ENCODE measurements at places on chromosomes 2 and 18. TPM values are rescaled to one million over a fixed set of nuclear protein-coding genes. Genes with fewer than 3 reads are reported as not detected.

DNA sequence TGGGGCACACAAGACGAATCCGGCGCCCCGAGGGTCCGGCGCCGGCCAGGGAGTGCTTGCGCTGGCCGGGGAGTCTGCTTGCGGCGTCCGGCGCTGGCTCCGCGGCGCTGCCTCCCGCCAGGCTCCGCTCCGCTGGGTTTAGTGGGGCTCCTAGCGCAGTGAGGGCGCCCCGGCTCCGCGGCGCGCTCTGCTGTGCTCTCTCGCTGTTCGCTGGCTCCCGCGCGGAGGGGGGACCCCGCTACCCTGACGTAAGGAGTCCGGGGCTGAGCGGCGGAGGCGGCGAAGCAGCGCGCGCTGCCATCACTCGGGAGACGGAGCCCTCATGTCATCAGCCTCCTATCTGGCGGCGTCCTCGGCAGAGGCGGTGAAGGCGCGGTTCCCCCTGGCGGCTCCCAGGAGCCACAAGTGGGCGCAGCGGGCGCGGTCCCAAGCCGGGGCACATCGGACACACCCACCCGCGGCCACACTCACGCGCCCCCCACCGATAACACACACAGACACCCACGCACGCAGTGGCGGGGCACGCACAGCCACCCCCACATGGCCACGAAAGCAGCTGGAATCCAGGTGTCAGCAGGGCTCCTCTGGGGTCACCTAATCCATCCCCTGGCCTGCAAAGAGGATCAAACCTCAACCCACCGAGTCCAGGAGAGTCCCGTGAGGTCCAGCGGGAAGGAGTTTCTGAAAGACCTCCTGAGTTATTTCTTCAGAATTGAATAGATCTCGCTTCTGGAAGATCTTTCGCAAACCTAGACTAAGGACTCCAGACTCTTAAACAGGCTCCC, at the start of gene C1QL2:
Gene C1QL2 (minus strand): TSS at position 189 of the 785 bp plus-strand sequence. CDS start 482 bp downstream, outside the sequence.
- DNase-seq, result no peak

DNA sequence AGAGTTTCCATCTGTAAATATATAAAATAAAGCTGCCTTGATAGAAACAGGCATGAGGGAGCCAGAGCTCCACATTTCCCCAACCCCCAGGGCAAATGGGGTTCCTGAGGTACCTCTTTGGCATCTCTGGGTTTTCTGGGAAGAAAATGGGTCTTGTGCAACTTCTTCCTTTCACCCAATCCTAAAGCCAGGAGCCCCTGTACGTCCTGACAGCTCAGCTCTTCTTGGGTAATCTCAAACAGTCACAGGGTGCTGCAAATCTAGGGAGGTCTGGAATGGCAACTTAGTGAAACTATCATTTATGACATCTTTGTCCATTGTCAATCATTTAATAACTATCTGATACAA, 36.6 kb upstream of the STAT1 start:
- DNase-seq, result no peak

DNA sequence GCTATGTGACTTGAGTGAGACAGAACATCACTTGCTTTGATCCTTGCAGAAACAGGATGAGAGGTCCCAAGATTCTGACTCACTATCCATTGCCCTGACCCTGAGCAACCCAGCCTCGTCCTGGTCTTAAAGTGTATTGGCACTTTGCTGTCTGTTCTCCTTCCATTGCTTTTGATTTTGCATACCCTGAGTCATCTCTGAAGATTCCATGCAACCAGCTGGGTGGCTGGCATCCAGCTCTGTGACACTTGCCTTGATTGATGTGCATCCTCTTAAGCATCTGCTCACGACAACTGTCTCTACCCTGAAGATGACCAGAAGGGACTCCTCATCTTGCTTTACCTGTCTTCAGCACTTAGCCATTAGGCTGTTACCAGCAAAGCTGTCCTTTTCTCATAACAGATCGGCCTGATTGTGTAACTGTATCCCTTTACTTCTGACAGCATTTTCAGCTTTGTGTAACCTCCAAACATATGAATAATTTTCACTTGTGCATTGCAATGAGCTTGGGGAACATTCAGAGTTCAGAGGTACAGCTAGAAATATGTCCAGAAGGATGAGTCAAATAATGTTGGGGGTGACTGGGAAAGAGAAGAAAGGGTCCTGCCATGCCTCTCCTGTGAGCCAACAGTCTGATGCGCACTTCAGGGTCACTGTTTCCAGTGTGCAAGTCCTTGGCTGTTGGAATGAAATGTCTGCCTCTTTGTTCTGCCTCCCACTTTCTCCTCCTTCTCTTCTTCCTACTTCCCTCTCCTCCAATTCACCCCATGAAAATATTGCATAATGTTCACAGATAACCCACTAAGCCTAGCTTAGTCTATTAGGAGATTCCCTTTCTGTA, 249.7 kb upstream of the OSR1 start:
- no peak for DNase-seq

- no peak for DNase-seq
Measured at GRCh38 chr2:88265352-88266303, 95.5 kb downstream of the THNSL2 start.

GRCh38 chr2:133241224-133241571, 327.1 kb downstream of the NCKAP5 start:
- no peak for DNase-seq

DNA sequence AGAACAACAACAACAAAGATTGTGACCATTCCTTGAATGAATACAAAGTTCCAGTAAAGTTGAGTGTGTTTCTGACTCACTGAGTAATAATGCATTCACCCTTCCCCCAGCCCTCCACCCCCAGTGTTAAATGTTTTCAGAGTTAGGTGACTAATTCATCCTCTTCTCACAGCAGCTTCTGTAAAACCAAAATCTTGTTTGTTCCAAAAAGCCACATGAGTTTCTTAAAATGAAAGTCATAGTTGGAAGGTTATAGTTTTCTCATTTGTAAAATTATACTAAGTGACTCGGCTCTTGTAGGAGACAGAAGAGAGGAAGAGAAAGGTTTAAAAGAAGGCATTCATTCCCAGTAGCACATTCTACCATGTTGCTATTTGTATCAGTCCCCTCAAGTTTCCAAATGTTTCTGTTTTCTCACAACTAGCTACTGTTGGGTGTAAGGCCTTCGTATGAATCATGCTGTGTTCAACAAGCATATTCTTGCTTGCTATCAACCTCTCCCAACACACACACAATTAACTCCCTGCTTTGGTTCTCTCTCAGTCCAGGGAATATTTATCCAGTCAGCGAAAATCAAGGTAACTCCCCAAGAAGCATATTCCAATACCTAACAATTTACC, 75.3 kb downstream of the MBD2 start:
- DNase-seq, result no peak

- DNase-seq, result peak; percentile 92
Measured at GRCh38 chr2:173159791-173160463, 84.3 kb downstream of the MAP3K20 start.

- no peak for DNase-seq
Measured at GRCh38 chr18:68916734-68917133, 118.9 kb downstream of the CCDC102B start.

- DNase-seq, result no peak
Measured at GRCh38 chr2:109700680-109701274, 86.6 kb downstream of the SOWAHC start.

DNA sequence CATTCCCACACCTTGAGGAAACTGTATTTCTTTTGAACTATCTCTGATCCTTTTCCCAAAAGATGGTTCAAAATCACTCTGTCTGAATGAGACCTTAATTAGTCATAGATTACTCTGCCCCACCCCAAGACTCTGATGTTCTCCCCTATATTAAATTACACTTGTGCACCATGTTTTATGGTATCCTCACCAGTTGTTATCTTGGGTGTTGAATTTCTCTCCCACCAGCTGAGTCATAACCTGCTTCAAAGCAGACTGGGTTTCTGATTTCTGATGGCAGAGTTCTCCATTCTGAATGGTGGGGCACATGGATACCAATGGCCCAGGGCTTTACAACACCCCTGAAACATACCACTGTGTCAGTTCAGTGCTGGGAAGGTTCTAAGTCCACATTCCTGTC, 15.0 kb downstream of the CDH20 start:
- no peak for DNase-seq

GRCh38 chr2:75622929-75623328, 23.7 kb upstream of the MRPL19 start:
- no peak for DNase-seq

DNA sequence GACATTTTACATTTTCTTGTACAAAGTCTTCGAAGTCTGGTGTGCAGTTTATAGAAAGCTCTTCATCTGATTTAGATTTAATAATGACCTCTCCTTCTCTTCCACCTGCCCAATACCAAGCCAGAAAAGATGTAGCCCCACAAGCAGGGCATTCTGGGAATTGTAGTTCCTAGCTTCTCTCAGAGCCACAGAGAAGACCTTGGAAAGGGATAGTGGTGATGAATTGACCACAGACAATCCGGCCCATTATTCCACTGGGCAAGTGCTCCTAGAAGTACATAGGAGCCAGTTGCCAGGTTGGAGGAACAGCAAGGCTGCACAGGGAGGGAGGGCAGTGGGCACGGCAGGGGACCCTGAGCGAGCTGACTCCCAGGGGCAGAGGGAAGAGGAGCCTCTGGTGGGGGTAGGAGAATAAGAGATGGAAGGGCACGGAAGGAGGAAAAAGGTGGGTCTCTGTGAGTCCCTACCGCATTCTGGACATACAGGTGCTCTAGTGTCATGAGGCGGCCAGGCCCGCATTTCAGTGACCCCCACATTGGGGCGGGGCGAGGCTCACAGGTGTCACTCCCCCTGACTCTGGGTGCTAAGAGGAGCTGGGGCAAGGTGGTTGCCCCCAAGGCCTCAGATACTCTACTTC, 152.5 kb upstream of the HAAO start:
- no peak for DNase-seq

DNA sequence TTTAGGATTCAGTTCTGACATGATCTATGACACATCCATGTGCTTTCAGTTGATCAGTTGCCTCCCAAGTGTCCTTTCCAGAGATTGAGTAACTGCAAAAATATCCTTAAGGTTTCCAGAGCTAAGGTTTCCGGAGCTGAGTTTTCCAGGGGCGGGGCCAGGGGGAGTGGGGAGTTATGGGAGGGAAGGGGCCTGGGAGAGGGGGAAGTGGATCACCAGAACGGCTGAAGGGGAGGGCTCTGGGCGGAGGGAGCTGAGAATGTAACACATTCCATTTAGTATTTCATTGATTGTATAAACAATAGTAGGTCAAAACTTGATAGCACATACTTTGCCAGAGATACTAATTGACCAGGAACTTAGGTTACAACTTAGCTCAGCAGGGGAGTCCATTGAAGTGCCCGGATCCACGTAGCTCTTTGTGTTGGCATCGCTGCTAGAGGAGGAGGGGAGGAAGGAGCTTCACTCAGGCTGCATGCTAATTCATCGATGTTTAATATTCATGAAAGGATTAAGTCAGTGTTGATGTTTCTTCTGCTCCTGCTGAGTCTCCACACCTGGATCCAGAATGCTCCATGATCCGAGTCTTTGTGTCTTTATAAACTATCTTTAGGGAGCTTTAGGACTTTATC, 289.8 kb downstream of the ALPK2 start:
- no peak for DNase-seq

GRCh38 chr2:36357847-36358659, 2.5 kb downstream of the CRIM1 start:
- no peak for DNase-seq

GRCh38 chr2:200523604-200524003, 2.4 kb upstream of the SGO2 start:
- no peak for DNase-seq

DNA sequence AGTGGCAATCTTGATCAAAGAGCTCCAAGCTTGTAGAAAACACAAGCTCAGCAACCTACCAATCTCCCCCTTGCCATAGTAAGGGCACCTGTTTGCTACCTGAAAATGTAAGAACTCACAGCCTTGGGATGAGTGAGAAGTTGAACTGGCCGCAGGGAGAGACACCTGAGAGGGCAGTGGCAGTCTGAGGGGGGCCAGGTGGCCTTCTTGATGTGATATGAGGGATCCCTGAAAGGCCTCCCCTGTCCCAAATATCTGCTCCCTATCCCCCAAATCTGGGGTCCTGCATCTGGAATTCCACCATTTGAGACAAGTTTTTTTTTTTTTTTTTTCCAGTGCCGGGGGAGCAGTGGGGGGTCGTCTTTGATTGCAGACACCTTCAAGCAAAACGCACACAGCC, 230.2 kb upstream of the SMAD2 start:
- no peak for DNase-seq

DNA sequence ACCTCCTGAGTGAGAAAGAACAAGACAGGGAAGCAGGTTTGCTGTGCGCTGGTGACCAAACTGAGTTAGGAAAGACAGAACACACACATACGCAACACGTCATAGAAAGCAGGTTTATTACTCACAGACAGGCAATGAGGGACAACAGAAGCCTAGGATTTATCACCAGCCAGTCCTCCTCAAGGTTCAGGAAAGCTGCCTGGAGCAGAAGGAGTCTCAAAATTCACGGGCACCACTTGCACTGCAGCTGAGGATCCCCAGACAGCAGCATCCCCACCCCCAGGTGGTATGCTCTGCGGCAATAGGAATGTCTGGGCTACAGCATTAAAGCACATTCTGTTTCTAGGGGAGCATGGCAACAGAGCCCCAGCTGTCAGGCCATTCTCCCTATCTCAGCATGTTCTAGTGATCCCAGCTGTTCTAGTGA, 284.4 kb upstream of the RGPD4 start:
- DNase-seq, result peak; percentile 54

DNA sequence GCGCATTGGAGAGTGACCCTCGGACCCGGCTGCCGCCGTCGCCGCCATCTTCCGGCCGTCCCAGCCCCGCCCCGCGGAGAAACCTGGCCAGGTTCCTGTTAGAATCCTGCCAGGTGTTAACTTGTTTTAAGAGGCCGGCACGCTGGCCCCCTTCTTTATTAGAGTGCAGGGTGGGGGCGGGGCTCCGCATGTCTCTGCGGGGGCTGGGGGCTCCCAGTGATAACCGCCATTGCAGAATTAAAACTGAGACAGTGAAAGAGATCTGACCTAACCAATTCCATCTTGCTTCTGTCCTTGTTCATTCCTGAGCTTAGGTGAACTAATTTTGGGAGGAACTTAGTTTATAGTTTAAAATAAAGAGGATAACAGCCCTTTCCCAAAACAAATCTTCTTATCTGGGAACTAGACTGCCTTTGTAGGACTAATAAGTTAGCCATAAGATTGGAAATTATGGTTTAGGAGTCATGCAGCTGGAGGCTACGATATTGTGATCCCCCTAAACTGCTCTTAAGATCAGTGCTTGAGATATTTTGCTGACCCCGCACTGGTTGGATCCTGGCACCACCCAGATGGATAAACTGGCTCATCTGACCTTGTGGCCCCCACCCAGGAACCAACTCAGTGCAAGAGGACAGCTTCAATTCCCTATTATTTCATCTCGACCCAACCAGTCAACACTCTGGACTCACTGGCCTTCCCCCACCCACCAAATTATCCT, 543 bp upstream of the STARD7 start:
- DNase-seq, result no peak

GRCh38 chr2:38057651-38058410, 18.1 kb downstream of the CYP1B1 start:
- no peak for DNase-seq

The REEP1 gene
- 36.3 TPM for total RNA-seq

The THAP4 gene
- 31.9 TPM for total RNA-seq

The KCNG2 gene
- 1.1 TPM for total RNA-seq

The RAB6C gene
- 0.36 TPM for total RNA-seq

The TDRD15 gene
- total RNA-seq, result 0.06 TPM

The NFU1 gene
- 39.8 TPM for total RNA-seq

The MAP4K4 gene
- total RNA-seq, result 112 TPM

The FAP gene
- 28.6 TPM for total RNA-seq

The UPP2 gene
- not detected for total RNA-seq

The BIRC6 gene
- total RNA-seq, result 137 TPM
